ENCODE measurements at places on chromosomes 7 and 10.

DNA sequence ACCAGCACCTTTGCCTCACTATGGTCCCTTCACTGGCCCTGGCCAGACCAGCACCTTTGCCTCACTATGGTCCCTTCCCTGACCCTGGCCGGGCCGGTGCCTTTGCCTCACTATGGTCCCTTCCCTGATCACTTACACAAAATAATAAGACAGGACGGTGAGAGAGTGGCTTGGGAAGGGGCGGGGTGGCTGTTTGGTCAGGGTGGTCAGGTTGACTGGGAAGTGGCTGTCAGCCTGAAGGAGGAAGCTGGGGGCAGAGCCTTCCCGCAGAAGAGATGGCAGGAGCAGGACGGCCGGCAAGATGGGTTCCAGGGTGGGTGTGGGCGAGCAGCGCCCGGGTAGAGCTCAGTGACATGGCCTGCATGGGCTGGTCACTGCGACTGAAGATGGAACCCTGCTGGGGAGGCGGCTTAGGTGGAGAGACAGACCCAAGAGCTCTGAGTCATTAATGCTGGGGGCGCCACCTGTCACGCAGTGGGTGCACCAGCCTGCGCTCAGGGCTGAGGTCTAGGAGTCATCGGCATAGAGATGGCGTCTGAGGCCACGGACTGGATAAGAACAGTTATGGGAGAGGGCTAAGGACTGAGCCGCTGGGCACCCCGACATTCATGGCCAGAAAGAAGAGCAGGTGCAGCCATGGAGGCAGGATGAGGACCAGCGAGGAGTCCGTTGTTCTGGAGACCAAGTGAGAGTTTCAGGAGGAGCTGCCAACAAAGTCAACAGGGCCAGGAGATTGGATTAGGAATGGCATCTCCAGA, 91.8 kb downstream of the CHST15 start:
- DNase-seq: no peak

DNA sequence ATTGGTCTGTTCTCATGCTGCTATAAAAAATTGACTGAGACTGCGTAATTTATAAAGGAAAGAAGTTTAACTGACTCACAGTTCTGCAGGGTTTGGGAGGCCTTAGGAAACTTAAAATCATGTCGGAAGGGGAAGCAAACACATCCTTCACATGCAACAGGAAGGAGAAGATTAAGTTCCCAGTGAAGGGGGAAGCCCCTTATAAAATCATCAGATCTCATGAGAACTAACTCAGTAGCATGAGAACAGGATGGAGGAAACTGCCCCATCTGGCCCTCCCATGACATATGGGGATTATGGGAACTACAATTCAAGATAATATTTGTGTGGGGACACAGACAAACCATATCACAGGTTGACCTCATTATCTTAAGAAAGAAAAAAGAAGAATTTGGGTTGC, 134.5 kb downstream of the PPP1R3A start:
- DNase-seq: no peak

GRCh38 chr10:110803830-110804338, 67.8 kb upstream of the PDCD4 start:
- peak; percentile 43 for DNase-seq

- DNase-seq: no peak
Observed at GRCh38 chr7:27142580-27143022, 880 bp downstream of the HOXA5 start.

- DNase-seq: no peak
Observed at GRCh38 chr10:67976292-67977245, 92.1 kb downstream of the SIRT1 start.

DNA sequence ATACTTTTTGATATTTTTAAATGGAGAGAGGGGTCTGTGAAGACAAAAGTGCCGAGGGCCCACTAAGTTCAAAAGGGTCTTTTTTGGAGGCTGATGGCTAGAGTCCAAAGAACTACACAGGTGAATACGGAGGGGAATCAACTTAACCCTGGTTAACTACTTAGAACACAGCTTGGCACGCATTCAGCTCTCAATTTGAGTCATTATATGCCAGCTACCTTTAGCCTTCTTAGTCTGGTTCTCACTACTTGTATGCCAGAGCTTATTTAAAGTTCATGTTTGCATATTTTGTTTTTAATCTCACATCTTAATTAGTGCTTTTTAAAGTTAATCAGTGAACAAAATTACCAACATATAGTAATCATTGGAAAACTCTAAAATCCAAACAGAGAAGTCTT, 80.8 kb downstream of the VWDE start:
- no peak for DNase-seq

DNA sequence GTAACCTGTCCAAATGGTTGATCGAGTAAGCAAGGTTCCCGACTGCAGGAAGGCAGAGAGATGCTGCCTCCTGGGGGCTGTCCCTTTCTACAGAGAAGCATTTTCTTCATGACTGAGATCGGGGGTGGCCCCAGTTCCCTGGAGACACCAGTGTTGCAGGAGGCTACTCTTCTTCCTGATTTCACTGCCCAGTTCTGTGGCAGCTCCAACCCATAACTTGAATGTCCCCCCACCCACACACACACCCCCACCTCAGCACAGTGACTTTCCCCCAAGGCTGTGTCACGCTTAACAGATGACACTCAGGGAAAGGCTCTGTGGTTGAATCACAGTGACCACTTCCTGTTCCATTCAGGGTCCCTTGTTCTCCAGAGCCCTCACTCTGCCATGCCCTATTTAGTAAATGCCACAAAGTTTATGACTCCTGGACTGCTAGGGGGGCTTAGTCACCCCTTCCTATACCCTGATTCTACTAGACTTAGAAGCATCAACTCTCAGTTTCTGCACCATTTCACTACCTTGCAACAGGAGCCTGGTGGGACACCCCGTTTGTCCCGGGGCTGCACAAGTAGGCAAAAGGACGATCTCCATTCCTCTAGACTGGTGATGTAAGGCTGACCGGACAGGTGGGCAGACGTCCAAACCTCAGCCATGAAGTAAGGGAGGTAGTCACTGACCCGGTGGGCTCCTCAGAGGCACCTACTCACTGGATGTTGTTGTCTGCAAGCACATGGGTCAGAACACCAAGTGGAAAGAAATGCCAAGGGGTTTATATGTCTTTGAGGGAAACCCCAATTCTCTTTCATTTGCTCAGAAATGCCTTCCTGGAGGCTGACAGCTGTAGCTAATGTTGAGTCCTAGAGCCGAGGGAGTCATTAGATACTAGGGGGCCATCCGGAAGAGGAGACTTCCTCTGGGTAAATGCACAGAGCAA, 31.3 kb upstream of the SMC3 start:
- DNase-seq: peak; percentile 62

DNA sequence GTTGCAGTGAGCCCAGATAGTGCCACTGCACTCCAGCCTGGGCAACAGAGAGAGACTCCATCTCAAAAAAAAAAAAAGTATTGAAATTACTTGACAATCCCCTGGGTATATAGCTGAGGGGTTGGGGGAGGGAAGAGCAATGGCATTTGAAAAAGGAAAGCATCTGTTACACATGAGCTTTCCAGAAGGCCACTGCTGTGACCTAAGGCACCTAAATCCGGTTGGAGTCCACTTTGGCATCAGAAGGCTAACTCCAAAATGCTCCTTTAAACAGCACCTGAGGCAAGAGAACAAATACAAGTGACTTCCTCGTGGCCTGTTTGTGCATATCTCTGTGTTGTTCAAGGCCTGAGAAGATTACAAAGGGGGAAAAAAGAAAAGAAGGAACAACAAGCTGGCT, 74.8 kb upstream of the PALS2 start:
- DNase-seq: no peak

DNA sequence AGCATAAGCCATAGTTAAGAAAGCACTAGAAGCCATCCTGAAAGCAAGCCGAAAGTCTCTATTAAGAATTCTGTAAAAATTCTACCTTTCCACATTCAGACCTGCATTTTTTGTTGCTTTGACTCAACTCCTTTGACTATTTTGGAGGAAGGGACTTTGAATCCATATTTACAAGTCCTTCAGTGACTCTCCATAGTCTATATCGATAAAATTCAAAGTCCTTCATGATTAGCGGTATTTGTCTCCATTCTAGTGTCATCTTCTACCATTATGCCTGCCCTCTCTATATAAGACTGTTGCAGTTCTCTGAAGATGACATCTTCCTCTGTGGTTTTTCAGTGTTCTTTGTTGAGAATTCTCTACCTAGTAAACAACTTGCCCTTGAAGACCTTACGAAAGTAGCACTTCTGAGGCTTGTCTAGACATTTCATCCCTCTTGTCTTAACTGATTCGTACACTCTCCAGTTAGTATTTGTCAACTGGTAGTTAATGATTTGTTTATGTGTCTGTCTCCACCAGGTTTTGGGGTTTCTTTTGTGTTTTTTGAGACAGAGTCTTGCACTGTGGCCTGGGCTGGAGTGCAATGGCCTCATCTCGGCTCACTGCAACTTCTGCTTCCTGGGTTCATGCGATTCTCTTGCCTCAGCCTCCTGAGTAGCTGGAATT, 1.7 kb downstream of the CCSER2 start:
- no peak for DNase-seq

DNA sequence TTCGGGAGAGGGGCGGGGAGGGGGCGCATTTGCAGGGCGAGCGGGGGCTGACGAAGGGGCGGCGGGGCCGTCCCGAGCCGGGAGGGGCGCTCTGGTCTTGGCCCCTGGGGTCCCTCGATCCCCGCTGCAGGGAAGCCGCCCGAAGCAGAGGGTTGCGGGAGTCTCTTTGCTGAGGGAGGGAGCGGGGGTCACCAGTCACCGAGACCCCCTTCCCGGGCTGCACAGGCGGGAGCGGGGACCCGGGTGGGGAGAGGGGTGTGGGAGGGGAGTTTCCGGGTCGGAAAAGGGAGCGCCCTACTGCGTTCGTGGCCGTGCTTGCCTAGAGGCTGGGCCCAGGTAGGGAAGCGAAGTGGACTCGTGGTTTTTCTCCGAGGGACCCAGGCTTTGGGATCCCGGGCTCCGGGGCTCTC, 422 bp downstream of the AP1S1 start:
- DNase-seq: no peak

GRCh38 chr10:6953271-6953801, 373.3 kb upstream of the PRKCQ start:
- DNase-seq: no peak

GRCh38 chr10:42646687-42647640, 8.6 kb upstream of the ZNF33B start:
- no peak for DNase-seq

All from naive B cell (primary cell).